Osteocyte (in vitro differentiated cells): ENCODE measurements at places on chromosomes 2 and 18.
A peak's percentile ranks its signal among the peaks of the same experiment; 100 is the strongest.

DNA sequence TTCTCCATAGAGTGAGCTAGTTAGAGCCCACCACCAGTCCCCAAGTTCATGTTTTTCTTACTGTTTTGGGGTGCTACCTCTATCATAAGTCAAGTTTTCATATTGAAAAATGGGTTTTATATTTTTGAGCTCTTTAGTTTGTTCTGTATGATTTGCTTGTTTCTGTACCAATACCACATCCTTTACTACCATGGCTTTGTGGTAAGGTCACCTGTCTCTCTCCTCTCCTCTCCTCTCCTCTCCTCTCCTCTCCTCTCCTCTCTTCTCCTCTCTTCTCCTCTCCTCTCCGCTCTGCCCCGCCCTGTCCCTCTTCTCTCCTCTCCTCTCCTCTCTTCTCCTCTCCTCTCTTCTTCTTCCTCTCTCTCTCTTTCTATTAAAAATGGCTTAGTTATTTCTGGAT lies 22.1 kb upstream of the LBH start:
- DNase-seq: no peak

- DNase-seq: no peak
Measured at GRCh38 chr18:26575865-26576217, 27.5 kb upstream of the KCTD1 start.

DNA sequence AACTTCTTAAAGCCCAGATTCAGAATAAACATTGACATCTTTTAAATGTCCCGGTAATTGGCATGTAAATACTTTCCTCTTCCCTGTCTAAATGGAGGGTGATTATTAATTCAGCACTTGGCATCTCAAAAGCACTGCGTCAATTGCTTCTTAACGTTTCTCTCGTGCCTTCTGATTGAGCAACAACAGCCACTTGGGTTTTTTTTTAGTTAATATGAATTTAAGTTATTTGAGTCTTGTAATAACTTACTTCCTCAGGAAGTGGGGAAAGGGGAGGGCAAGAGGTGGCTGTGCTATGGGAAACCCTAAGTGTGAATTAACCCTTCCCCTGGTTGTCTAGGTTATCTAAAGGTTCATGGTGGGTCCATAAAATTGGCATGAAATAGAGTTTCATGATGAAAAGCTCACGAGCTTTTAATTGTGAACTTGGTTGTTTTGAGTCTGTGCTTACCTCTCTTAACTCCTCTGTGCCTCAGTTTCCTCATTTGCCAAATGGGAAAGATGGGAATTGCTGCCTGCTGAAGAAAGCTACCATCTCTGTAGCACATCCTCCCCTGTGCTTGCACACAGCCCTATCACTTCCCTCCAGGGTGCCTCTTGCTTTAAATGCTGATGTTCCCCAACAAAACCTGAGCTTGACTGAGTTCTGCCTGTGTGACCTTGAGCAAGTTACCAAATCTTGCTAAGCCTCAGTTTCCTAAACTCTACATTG lies 126.3 kb upstream of the BCL2L11 start:
- DNase-seq: no peak

DNA sequence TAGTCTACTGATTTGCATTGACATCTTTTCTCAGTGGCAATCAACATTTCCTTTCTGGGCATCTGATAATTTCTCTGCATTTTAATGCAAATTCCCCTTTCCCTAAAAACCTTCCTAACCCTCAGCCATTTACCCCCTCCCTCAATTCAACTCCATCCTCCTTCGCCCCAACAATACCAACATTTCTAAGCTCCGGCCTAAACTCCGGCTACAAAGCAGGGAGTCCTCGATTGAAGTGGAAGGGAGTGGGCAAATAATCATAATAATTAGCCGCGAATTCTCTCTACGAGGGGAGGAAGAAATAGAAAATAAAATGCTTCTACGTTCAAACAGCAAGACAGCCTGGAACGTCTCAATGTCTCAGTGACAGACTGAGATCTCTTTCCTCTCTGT lies 4.6 kb downstream of the BCL11A start:
- no peak for DNase-seq

GRCh38 chr2:129879614-129880180 lies 99.8 kb upstream of the RAB6C start:
- DNase-seq: peak; percentile 66

DNA sequence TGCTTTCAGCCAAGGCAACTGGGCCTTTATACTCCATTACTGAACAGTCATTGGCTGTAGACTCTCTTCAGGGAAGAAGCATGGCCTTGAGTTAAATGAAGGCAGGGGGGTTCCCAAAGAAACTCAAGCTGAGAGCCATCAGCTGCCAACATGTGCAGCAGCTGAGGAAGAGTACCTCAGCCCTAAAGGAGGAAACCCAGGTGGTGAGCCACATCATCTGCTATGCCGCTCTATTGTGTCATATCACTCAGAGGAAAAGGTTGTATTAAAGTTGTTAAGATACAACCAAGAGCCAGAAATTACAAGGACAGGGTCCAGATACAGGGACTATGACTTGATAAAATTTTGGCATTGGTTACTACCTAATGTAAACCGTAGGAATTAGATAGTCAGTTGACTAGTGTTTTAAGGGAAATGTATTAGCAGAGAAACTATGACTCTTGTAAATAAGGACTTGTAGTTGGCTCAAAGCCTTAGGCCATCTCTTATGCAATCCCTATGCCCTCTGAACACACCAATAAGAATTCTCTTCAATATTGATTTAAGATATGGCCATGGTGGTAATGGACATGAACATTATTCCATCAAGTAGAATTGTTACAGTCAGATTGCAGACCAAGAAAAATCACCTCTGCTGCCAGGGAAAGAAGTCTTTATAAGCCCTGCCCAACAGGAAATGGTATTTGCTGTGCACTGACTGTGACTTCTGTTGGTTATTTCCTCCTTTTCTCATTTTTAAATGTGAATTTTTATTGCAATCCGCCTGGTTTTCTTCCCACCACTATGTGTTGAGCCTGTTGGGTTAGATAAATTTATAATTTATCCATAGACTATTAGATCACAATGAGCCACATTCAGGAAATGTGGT lies 9.2 kb upstream of the LRPPRC start:
- no peak for DNase-seq

- no peak for DNase-seq
Measured at GRCh38 chr2:143482316-143482715, 353.1 kb downstream of the ARHGAP15 start.

DNA sequence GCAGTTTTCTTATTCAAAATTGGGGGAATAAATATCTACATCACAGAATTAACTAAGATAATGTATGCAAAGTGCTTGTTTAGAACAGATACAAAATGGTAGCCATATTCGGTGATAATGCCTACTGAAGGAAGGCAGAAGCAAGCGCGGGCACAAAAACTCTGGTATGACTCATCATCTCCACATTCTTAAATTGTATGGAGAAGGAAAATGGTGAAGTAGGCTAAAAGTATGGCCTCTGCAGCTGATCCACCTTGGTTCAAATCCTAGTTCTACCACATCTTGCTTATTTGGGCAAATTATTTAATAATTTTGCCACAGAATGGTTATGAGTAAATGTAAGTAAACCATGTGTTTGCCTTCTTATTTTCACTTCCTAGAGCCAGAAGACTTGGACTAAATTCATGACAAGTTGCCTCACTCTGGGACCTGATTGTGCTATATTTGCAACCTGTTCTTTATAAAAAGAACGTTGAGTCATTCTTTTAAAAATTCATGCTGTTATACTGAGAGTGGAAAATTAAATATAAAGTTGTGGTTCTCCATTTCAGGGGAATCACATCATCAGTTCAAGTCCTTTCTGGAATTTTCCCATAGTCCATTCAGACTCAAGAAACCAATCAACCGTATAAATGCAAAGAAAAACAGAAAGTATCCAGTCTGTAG lies 9.0 kb upstream of the CDK15 start:
- DNase-seq: no peak

GRCh38 chr18:6576718-6577375 lies 152.7 kb upstream of the ARHGAP28 start:
- DNase-seq: no peak

GRCh38 chr18:78240627-78241252 lies 738.9 kb upstream of the SALL3 start:
- no peak for DNase-seq

DNA sequence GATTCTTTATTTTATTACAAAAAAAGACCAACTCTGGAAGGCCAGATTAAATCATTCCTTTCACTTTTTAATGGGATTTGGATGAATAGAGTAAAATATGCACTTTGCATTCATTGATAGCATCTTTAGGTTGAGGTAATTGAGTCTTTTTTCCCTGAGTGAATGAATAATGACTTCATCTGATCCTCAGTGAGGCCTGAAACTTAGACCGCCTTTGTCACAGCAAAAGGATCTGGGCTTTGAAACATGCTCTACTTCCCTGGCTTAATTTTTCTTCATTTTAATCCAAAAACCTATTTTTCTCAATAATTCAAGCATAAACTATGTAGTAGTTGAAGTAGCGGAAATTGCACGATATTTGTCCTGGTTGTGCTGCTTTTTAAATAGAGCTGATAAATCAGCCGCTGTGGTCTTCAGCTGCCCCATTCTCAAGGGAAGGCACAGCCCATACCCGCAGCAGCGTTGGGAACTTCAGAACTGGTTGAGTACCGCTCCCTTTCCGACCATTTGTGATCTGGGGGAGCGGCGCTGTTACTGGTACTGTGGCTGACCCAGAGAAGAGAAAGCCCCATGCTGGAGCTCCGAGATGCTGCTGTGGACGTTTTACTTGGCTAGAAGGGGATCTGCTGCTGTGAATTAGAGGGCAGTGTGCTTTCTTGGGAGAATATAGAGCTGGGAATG lies 145.3 kb upstream of the NFATC1 start:
- no peak for DNase-seq

GRCh38 chr18:78813156-78813555 lies 166.5 kb upstream of the SALL3 start:
- DNase-seq: no peak

GRCh38 chr18:27363872-27364271 lies 178.8 kb upstream of the CHST9 start:
- no peak for DNase-seq

- no peak for DNase-seq
Measured at GRCh38 chr18:50127516-50128210, 67.3 kb downstream of the MYO5B start.

DNA sequence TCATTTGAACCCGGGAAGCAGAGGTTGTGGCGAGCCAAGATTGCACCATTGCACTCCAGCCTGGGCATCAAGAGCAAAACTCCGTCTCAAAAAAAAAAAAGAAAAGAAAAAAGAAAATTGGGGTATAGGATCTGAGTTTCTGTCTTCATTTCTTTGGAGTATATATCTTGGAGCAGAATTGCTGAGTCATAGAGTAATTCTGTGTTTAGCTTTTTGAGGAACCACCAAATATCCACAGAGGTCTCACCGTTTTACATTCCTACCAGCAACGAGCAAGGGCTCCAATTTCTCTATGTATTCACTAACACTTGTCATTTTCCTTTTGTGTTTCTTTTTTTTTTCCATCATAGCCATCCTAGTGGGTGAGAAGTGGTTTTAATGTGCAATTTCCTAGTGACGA lies 87.6 kb upstream of the TEX51 start:
- DNase-seq: peak; percentile 6

DNA sequence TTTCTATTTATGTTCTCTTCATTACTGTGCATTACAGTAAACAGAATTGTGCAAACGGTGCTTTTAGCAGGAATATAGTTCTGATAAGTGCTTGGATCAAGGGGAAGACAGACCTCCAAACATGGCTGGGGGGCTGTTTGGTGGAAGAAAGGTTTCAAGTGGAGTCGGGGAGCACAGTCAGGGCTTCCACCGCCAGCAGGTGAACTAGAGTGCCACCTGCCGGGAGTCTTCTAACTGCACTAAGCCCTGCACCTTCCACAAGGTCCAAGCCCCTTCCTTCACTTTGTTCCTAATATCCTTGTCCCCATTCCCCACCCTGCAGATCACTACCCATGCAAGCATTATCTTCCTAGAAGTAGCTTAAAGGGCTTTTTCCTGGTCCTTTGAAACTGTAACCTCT lies 11.1 kb downstream of the ONECUT2 start:
- DNase-seq: no peak

DNA sequence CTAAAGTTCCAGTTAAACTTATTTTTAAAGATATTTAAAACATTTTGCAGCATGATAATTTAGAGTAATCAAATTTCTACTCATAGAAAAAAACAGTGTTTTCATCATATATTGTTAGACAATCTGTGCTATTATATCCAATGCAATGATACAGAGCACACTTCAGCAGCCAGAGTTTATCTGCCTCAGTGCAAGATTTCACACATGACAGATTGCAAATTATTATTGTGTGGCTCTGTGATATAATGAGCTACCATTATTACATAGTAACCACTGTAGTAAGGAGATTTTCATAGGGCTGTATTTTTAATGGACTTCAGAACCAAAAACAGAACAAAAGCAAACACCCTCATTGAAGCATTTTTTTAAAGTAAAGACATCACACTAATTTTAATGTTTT lies 762.4 kb downstream of the DSC3 start:
- DNase-seq: no peak

GRCh38 chr18:49723648-49724180 lies 89.6 kb downstream of the ACAA2 start:
- DNase-seq: no peak

GRCh38 chr2:48332286-48332685 lies 197.7 kb upstream of the STON1 start:
- no peak for DNase-seq

- no peak for DNase-seq
Measured at GRCh38 chr2:64799592-64800252, 146.0 kb upstream of the SERTAD2 start.

- no peak for DNase-seq
Measured at GRCh38 chr2:116754381-116755101, 1060.0 kb upstream of the DDX18 start.

- DNase-seq: no peak
Measured at GRCh38 chr2:223865124-223865523, 27.7 kb upstream of the AP1S3 start.

DNA sequence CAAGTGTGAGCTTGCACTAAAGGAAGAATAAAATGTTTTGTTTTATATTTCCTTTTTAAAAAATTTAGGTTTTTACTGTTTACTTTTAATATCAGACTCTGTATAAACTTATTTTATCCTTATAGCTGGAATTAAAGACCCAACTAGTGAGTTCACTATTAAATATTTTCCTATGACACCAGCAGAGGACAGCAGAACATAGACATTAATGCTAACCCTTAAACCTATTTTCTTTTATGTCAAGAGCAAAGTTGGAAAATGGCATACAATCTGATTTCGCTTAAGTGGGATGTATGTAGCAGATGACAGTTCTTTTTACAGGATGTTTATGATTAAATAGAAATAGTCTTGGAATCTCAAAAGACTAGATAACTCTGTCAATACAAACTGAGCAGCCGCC lies 188.2 kb upstream of the XIRP2 start:
- DNase-seq: no peak

GRCh38 chr18:76447258-76447890 lies 47.7 kb downstream of the ZNF516 start:
- no peak for DNase-seq
